Left renal pelvis (tissue), 4 donors: ENCODE measurements at places on chromosomes 11 and 22. TPM values are rescaled to one million over a fixed set of nuclear protein-coding genes. Genes with fewer than 3 reads are reported as not detected.

C22orf31 gene
- 1.7 TPM for polyA plus RNA-seq

SELENOM gene
- polyA plus RNA-seq = 29.0 TPM

DNA sequence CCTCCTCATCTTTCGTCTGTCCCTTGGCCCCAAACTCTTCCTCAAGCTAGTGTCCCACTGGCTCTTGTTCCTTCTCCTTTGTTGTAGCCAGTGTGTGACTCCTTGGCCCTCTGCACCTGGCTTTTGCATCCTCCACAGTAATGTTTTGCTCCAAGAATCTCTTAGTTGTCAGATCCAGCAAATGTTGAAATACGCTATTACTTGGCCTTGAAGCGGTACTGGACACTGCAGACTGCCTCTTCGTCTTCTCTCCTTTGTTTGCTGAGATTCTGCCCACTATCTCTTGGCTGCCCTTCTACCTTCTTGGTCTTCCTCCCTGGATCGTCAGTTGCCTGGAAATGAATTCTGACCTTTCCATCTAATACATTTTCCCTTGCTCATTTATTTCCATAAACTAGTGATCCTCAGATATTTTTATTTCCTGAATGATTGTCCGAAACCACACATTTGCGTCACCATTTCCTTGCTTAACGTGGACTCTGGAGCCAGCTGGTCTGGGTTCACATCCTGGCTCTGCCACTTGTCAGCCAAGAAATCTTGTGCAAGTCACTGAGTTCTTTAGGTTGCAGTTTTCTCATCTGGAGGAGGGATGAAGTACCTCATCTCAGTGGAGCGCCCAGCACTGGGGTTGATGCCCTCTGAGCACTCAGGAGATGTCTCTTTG, 113.6 kb downstream of the LDLRAD3 start:
- no peak for DNase-seq

DNA sequence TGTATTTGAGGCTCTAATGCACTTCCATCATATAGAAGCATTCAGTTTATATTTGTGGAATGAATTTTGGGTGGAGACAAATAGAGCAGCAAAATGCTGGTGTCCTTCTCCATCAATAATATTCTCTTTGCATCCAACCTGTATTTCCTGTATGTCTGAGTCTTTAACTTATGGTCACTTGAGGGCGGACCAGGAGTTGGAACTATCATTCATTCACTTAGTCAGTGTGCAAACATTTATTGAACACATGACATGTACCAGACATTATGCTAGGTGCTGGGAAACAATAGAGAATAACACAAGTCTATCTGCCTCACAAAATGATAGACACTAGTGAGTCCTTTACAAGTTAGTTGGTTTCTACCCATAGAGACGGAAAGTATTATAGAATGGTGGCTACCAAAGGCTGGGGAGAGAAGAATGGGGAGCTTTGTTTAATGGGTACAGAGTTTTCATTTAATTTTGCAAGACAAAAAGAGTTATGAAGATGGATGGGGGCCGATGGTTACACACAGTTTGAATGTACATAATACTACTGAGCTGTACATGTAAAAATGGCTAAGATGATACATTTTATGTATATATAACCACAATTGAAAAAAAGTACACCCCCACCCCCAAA, 4.6 kb upstream of the TMEM123 start:
- no peak for DNase-seq

GALNT18 gene
- polyA plus RNA-seq = 22.3 TPM

IGLL1 gene
- polyA plus RNA-seq = 1.6 TPM

DNA sequence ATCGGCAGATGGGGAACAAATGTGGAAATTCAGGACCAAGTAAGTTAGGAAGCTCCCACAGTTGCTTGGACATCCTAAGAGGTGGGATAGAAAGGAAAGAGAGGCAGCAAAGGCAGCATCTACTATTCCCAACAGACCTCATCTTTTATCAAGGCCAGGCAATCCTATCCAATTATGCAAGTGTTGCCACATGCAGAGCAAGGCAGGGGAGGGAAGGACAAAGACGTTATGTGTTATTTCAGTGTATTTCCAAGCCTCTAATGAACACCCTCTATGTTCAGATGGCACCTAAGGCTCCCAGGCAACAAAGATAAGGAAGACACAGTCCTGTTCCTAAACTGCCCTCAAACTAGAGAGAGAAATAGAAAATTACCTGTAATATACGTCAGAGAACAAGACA, 9.2 kb downstream of the TIGD3 start:
- DNase-seq = no peak

DNA sequence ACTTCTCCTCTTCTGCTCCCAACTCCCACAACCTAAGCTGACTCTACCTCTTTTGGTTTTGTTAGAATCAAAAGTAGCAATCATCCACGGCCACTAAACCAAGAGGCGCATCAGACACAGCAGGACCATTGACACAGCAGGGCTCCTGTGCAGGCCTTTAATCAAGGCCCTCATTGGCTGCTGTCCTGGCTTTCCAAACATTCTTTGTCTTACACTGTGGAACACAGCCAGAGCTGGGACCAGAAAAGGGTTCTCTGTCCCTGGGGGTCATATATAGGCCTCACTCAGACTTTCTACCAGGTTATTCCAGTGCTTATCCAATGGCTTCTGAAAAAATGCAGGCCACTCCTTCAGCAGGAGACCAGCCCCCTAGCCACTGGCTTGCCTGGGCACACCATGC, 212.7 kb upstream of the NTM start:
- no peak for DNase-seq

- DNase-seq = no peak
Measured at GRCh38 chr11:64809781-64810241, 540 bp downstream of the MEN1 start.

- DNase-seq = no peak
Measured at GRCh38 chr11:127994736-127995135, 592.6 kb downstream of the ETS1 start.

- DNase-seq = no peak
Measured at GRCh38 chr11:129910360-129910759, 15.0 kb upstream of the NFRKB start.

FZD4 gene
- polyA plus RNA-seq = 68.4 TPM

GRCh38 chr11:44530413-44531115, 34.9 kb upstream of the CD82 start:
- no peak for DNase-seq

KCNE3 gene
- polyA plus RNA-seq = 28.2 TPM

DNA sequence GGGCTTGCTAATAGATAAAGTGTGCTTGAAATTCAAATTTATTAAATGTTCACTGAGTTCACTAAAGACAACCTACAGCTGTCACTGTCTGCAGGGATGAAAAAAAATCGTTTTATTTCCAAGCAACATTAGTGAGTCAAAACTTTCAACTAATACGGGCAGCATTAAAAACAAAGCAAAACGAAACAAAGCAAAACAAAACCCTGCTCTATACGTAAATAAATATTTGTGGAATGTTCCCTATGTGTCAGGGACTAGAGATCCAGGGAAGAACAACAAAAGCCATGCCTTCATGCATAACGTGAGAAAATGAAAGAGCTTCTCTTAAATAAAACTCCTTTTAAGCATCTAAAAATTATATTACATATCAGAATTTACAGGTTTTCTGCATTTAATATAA, 553 bp downstream of the NAALAD2 start:
- peak; percentile 24 for DNase-seq

DNA sequence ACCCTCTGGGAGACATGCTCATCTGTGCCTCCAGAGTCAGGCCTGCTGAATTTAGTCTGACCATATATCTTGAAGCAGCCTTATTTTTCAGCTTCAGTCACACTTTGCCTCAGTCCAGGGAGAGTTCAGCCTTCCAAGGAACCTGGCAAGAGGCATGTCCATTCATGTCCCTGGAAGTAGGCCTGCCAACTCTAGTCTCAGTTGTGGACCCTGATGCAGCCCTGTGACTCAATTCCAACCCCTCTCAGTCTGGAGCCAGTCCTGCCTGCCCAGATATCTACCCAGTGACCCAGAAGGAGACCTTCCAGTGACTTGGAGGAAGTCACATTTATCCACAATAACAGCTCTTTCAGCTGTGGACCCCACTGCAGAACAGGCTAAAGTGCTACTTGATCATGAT, 566.6 kb downstream of the TMEM135 start:
- no peak for DNase-seq

DNA sequence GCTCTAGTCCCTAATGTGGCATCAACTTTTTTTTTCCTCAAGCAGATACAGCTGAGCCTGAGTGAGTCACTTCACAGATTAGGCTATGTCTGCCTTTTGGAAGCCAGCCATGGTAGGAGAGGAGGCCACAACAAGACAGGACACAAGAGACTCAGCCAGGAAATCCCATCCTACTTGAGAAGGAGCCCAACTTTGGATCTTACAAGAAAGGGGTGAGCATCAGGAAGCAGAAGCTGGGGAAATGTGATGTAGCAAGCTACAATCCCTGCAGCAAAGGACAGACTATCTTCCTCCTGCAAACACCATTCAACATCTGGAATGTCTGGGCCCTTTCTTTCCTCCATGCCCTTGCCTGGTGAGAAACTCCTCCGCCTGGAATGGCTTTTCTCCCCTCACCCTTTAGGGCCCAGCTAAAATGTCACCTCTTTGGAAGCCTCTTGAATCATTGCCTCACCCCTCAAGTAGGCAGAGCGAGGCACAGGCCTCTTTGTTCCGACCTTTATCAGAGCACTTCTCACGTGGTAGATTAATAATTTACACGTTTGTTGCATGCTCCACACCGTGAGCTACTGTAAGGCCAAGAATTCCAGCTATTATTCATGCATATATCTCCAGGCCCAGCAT, 156.4 kb upstream of the PITPNB start:
- DNase-seq = no peak

SCGB1A1 gene
- not detected for polyA plus RNA-seq
